ENCODE measurements at places on chromosomes 6 and 20. TPM values are rescaled to one million over a fixed set of nuclear protein-coding genes. Genes with fewer than 3 reads are reported as not detected.

GSTA2 gene
- total RNA-seq, result not detected

- no peak for DNase-seq
These were observed 1155.8 kb downstream of the GRIK2 start for GRCh38 chr6:102549221-102549874.

POM121L2 gene
- total RNA-seq, result not detected

TRAPPC3L gene
- 0.40 TPM for total RNA-seq

DNA sequence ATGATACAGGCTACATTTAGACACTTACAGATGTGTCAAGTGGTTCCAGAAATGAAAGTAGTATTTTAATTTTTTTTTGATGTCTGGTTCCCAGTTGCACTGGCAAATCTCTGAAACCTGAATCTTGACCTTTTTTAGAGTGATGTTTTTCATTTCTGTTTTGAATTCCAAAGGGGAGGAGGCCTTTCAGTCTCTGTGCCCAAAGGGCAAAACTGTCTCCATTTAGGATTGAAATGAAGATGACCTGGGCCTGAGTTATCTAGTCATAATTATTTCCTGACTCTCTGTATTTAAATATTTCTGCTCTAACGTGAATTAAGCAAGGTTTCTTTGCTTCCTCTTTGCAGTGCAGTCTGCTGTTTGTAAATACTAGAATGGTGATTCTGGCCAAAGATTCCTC lies 252.9 kb upstream of the ZFP64 start:
- no peak for DNase-seq

DNA sequence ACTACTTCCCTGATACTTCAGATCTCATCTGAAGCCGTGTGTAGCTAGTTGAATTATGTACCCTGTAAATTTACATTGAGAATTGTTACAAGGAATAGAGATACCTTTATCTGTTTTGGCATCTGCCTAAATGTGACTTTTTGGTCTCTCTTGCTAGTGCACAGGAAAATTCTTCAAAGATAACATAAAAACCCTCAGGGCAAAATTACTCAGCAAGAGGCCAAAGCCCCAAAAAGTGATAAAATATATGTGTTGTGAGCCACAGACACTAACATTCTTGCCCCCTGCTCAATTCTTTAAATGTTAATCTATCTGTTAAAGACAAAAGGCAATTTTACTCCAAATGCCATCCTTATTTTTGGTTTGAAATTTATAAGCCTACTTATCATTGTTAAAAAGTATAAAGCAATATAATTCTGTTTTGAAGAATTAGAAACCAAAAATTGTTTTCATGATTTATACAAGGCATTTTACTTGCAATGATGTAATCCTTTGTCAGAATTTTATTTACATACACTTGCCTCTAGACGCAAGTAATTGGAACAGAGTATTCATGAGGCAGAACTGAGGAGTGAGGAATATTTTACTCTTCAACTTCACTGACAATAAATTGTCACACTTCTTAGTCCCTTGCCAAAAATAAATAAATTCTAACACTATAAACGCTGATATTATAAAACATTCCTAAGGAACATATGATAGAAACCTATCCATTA lies 186.2 kb downstream of the EPM2A start:
- no peak for DNase-seq

GRCh38 chr6:147000545-147001488 lies 203.4 kb upstream of the STXBP5 start:
- no peak for DNase-seq

GRCh38 chr20:16095226-16095625 lies 478.0 kb downstream of the KIF16B start:
- no peak for DNase-seq

DNA sequence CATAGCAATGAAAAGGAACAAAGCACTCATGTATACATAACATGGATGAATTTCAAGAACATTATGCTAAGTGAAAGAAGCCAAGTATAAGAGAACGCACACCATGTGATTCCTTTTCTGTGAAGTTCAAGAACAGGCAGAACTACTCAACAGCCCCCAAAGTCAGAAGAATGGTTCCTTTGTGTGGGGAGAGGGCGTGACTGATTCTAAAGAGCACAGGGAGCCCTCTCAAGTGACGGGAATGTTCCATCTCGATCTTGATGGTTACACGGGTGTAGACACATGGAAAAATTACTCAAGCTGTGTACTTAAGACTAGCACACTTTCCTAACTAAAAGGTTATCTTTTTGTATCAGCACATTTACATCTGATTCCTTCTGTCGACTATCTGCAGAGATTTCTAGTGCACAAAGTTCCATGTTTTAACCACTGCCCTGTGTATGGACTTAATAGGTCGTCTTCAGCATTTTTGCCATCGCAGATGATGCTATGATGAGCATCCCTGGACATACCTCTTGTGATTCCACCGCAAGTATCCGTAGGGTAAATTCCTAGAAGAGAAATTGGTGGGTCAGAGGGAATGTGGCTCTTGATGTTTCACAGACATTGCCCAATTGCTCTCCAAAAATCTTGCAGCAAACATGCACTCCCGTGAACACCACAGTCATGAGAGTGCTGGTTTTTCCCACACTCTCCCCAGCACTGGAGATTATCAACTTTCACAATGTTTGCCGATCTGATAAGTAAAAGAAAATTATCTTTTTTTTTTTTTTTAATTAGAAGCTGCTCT lies 279.3 kb downstream of the BMP7 start:
- DNase-seq, result no peak

TAAR2 gene
- total RNA-seq, result not detected

DNA sequence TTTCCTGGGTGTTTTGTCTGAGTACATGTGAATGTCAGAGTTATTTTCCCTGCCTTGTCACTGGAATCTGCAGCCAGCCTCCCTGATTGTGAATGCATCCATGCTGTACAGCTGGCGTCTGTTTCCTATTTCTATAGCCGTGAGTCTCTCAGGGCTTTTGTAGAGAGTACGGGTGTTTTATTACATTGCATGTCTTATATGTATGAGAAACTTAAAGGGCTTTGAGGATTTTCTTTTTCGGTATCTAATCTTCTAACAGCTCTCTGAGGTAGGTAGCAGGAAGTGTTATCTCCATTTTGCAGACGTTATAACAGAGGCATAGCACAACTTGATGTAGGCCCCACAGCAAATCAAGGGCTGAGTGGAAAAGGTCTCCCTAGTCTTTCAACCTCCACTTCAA lies 272.9 kb downstream of the PRL start:
- DNase-seq, result no peak

GRCh38 chr20:2558581-2559278 lies 22.4 kb downstream of the TMC2 start:
- no peak for DNase-seq

DNA sequence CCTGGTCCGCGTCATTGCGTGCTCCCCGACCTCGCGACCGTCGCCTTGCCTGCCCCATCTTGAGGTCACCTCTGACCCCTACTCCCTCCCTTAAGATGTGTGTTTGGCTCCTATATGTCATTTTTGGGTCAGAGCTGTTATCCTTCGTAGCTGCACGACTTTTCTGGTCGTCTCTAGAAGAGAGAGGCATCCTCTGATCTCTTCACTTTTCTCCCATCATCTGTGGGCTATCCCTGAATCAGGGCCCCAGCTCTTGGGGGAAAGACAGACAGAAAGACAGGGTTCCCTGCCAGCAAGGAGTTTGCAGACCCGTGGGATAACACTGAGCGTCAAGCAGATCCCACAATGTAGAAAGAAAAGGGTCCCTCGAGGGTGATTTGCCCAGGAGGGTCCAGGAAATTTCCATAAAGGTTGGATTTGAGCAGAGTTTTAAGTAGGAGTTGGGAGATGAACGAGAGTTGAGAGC lies 555 bp downstream of the FAM120B start:
- DNase-seq, result no peak

GRCh38 chr6:12295558-12296254 lies 5.5 kb downstream of the EDN1 start:
- DNase-seq, result no peak

PNPLA1 gene
- total RNA-seq, result not detected

- DNase-seq, result no peak
These were observed 175.7 kb downstream of the ALDH8A1 start for GRCh38 chr6:134774201-134774638.

GRCh38 chr6:129759796-129760605 lies 50.0 kb upstream of the ARHGAP18 start:
- DNase-seq, result no peak

- no peak for DNase-seq
These were observed 36.0 kb upstream of the AKIRIN2 start for GRCh38 chr6:87738000-87738399.

- no peak for DNase-seq
These were observed 266.3 kb downstream of the CDC5L start for GRCh38 chr6:44653761-44654218.

HMGCLL1 gene
- total RNA-seq, result 1.3 TPM

GRCh38 chr20:23100720-23101107 lies 14.6 kb upstream of the CD93 start:
- no peak for DNase-seq

ERVFRD-1 gene
- total RNA-seq, result 0.12 TPM

VGLL2 gene
- total RNA-seq, result not detected

ARFGEF2 gene
- 44.9 TPM for total RNA-seq

Data from left ventricle myocardium superior (tissue), 1 donor.